ENCODE measurements at places on chromosomes 13 and 19. TPM values are rescaled to one million over a fixed set of nuclear protein-coding genes. Genes with fewer than 3 reads are reported as not detected.

- no peaks in the 10 kb centered on the region for H3K36me3 ChIP-seq
- H3K4me1 ChIP-seq = no peaks in the 10 kb centered on the region
- H3K4me3 ChIP-seq = no peak overlapping the region
- no peaks in the 10 kb centered on the region for H3K27me3 ChIP-seq
- H3K27ac ChIP-seq = no peak overlapping the region
Observed at GRCh38 chr19:55539090-55539984, 2.4 kb upstream of the SBK2 start.

DNA sequence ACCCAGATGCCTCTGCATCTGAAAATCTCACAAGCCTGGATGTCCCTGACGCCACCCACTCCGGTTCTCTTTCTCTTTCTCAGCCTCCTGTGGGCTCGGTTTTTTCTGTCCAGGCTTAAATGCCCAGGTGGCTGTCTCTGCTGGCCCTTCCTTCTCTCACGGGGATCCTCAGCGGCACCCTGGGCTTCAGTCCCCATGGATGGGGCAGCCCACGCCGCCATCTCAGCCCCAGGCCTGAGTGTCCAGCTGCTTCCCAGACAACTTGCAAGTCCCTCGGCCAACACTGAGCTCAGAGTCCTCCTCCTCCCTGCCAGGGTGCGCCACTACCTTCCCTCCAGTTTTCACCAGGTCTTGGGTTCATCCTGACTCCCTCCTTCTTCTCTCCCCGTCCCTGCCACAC, 6.4 kb downstream of the FBN3 start:
- no peaks in the 10 kb centered on the region for H3K27me3 ChIP-seq
- peaks cover 23% of the 10 kb centered on the region for H3K4me1 ChIP-seq
- H3K36me3 ChIP-seq = no peaks in the 10 kb centered on the region
- no peak overlapping the region for H3K4me3 ChIP-seq

DNA sequence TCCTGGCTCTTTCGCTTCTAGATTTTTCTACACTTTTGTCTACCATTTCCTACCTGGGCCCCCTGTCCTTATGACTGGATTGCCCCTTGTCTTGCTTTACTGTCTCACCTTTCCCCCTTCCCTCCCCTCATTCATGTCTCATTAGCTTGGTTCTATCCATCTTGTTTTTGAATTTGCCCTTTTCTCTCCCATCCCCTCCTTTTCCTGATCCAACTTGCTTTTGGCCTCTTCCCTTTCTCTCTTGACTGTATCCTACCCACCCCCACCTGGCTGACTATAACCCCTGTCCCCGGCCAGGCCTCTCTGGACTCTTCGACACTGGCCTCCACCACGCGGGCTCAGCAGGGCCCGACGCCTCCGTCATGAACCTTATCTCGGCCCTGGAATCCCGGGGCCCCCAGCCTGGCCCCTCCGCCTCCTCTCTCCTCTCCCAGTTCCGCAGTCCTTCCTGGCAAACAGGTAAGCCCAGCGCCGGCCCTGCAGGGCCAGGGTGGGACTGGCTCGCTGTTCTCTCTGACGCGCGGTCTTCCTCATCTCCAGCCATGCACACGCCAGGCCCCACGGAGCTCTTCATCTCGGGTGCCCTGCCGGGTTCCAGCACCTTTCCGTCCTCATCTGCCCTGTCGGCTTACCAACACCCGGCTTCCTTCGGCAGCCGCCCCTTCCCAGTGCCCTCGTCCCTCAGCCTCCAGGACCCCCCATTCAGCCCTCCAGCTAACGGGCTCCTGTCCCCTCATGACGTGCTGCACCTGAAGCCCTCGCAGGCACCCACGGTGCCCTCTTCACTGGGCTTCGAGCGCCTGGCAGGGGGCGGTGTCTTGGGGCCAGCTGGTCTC, 3.4 kb downstream of the PRR12 start:
- H3K27ac ChIP-seq = peak overlapping the region; percentile 80
- DNase-seq = peak; percentile 13
- no peaks in the 10 kb centered on the region for H3K27me3 ChIP-seq
- peaks cover 6% of the 10 kb centered on the region for H3K4me1 ChIP-seq
- no peak overlapping the region for H3K4me3 ChIP-seq

DNA sequence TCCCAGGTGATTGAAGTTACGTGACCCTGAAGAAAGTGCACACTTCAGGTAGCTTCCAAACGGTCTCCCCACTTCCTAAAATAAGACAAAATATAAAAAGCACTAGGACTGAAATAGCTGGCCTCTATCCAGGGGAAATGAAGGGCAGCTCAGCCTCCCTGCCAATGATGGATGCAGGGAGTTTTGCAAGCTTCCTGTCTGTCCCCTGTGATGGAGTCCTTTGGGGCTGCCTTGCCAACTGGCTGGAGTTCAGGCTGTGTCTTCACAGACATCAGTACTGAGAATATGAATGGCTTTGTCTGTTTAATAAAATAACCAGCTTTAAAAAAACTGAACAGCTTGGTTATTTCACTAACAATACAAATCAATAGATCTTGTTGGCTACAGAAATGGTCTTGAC, 101.4 kb upstream of the GPR12 start:
- H3K4me3 ChIP-seq = no peak overlapping the region
- no peak overlapping the region for H3K27ac ChIP-seq
- peaks cover 57% of the 10 kb centered on the region for H3K27me3 ChIP-seq
- H3K4me1 ChIP-seq = no peaks in the 10 kb centered on the region

DNA sequence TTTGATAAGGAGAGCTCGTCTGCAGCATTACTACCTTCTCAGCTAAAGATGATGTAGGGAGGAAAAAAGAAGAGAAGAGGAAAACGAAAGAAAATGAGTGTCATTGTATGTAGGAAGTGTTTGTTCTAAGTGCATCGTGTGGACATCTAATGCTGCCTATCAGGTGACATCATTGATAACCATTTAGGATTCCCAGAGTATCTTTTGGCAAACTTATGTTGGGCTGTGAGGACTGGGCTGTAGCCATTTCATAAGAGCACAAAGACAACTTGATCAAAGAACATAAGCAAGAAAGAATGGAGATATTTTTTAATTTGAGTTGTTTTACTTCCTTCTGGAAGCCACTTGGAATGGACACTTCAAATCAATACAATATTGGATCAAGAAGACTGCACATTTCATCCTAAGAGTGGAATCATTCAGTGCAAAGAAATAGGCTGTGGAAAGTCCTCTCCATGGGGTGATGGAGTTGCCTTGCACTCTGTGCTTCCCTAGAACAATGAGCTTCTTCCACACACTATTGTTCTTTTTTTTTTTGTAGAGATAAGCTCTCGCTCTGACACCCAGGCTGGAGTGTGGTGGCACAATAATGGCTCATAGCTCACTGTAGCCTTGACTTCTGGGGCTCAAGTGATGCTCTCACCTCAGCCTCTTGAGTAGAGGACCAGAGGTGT, 52.4 kb upstream of the UBL3 start:
- DNase-seq = no peak
- no peaks in the 10 kb centered on the region for H3K36me3 ChIP-seq
- no peak overlapping the region for H3K4me3 ChIP-seq
- H3K27ac ChIP-seq = peak overlapping the region; percentile 47
- peaks cover 25% of the 10 kb centered on the region for H3K4me1 ChIP-seq
- H3K27me3 ChIP-seq = no peaks in the 10 kb centered on the region

DNA sequence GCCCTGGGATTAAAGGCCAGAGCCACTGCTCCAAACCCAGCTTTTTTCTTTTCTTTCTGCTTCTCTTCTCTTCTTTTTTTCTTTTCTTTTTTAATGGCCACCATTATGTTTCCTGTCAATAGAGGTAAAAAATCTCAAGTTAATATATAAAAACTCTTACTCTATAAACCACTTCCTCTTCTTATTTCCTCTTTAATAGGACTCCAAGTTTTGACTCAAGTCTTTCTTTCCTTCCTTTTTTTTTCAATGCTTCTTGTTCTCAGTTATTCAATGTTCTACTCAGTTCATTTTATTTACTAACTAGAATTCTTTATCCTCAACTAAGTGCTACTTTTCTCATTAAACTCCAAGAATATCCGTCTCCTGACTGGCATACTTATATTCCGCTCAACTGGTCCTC, 27.1 kb upstream of the MYCBP2 start:
- H3K36me3 ChIP-seq = no peaks in the 10 kb centered on the region
- no peak for DNase-seq
- no peak overlapping the region for H3K4me3 ChIP-seq
- no peak overlapping the region for H3K27ac ChIP-seq

- no peaks in the 10 kb centered on the region for H3K36me3 ChIP-seq
- no peak overlapping the region for H3K4me3 ChIP-seq
- no peaks in the 10 kb centered on the region for H3K4me1 ChIP-seq
- H3K27ac ChIP-seq = no peak overlapping the region
Observed at GRCh38 chr19:6250909-6251308, 28.9 kb downstream of the MLLT1 start.

DNA sequence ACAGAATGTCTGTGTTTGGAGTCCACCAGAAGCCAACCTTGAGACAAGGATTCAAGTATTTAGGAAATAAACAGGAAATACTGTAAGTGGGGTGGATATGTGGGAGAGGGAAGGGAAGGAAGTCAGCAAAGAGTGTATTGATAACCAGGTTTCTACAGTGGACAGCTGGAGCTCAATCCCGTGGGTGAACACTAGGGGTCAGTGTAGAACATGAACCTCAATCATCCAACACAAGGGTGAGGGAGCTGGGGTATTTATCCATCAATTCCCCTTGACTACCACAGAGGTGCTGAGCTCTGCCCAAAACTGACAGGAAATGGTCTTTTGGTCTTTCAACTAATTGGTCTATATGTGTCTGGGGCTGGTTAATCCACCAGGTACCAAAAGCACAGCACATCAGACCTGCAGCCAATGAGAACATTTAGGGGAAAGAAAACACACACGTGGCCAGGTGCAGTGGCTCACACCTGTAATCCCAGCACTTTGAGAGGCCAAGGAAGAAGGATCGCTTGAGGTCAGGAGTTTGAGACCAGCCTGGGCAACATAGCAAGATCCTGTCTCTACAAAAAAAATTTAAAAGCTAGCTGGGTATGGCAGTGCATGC, 5.6 kb upstream of the SYDE1 start:
- DNase-seq = peak; percentile 61
- no peak overlapping the region for H3K27ac ChIP-seq
- H3K4me1 ChIP-seq = no peaks in the 10 kb centered on the region
- peaks cover 3% of the 10 kb centered on the region for H3K27me3 ChIP-seq

The TMEM238 gene
- 1.8 TPM for total RNA-seq

The ZNF850 gene
- total RNA-seq = 3.3 TPM

DNA sequence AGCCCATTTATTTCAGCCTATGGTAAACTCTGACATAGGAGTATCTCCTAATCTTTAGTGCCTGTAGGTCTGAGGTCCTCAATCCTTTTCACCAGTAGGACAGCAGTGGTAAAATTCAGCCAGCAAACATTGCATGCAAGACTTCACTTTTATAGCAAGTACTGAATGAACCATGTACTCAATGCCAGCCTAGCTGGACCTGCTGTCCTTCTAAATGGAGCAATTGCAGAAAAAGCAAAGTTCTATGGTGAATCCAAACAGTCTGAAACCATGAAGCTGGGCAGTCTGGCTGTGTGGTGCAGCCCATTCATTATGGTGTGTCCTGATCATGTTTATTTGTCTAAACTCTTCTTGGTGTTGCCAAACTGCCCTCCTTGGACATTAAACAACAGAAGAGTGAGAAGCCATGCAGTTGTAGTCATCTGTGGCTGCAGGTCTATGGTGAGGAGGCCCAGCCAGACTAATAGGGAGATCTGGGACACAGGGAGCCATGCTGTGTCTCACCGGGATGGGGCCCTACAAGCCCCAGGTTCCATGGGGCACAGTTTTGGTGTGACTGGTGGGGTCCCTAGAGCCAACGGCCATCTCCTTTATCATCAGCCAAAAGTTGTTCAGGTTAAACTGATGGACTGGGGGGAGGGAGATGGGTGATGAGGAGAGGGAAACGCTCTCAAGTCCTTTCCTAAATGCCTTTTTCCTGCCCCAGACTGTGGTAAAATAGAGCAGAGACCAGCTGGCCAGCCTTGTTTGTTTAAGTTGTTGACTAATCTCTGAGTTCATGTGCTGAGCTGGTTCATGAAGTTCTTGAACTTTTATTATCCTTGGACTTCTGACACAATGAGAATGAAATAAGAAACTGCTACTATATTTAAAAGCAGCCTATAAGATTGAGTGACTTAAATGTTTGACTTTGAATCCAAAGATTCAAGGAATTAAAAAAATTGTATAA, 20.6 kb upstream of the TNFSF11 start:
- peak; percentile 56 for DNase-seq
- no peaks in the 10 kb centered on the region for H3K27me3 ChIP-seq
- peaks cover 9% of the 10 kb centered on the region for H3K4me1 ChIP-seq

The TGFB1 gene
- total RNA-seq = 15.7 TPM

DNA sequence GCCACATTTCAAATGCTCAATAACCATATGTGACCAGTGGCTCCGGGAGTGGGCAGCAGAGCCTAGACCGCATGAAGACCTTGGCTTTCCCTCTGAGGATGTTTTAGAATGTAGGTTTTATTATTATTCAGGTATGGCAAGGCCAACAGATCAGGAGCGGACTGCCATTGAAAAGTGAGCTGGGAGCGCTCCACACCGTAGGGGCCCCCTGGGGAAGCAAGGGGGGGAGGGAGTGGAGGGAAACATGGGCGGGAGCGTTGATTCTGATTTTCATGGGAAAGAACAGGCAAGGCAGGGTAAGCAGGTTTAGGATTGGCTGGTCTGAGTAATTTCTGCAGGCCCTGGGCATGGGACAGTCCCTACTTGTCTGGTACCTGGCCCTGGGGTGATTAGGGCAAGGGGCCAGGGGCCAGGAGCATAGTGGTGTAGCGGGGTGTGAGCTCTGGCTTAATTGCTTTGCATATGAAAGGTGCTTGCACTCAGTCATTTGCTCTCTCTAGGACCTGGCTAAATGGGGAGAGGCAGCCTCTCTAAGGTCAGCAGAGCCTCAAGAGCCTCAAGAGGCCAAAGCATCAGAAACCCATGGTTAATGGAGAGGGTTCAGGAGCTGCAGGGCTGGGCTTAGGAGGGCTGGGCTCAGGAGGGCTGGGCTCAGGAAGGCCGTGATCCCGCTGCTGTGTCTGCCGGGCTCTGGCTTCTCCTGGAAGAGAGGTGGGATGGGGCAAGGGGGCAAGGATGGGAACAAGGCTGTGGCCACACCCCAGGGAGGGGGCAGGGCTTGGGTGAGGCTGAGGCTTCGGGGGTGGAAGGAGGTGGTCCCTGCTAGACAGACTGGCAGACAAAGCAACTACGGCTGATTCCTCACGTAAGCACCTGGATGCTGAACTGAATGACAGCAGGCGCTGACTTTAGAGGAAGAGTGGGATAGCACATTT, 82.0 kb upstream of the WASF3 start:
- peak overlapping the region; percentile 13 for H3K27ac ChIP-seq
- H3K36me3 ChIP-seq = no peaks in the 10 kb centered on the region
- H3K4me1 ChIP-seq = peaks cover 13% of the 10 kb centered on the region
- H3K4me3 ChIP-seq = no peak overlapping the region

DNA sequence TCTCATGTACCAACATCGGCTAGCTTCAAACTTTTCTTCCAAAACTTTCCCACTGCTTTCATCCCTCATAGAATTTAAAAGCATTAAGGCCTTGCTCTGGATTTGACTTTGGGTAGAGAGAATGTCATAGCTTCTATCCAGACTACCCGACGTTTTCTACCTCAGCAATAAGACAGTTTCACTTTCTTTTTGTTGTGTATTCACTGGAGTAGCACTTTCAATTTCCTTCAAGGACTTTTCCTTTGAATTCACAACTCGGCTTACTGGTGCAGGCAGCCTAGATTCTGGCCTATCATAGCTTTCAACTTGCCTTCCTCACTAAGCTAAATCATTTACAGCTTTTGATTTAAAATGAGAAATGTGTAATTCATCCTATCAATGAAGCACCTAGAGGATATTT, 420.4 kb upstream of the GPC6 start:
- H3K27me3 ChIP-seq = no peaks in the 10 kb centered on the region
- H3K4me3 ChIP-seq = no peak overlapping the region
- DNase-seq = no peak
- no peaks in the 10 kb centered on the region for H3K4me1 ChIP-seq
- no peaks in the 10 kb centered on the region for H3K36me3 ChIP-seq
- no peak overlapping the region for H3K27ac ChIP-seq
